Left lung (tissue), 14 donors: ENCODE measurements at places on chromosomes 7 and 10. TPM values are rescaled to one million over a fixed set of nuclear protein-coding genes. Genes with fewer than 3 reads are reported as not detected.
A peak's percentile ranks its signal among the peaks of the same experiment; 100 is the strongest.

DNA sequence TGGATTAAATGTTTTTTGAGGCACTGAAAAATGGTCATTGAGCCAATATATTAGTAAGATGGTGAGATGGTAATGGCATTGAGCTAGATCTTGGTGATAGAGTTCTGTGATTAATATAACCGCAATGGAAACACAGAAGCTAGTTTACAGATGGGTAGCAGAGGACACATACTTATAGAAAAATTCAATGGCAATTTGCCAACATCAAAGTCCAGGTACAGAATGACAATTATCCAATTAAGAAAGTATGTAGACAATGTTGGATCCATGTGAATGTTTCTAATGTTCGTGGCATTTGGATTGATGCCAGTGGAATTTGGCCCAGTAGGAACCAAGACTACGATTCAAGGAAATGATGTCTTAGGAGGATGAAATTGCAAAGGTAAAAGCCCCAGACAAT, 187.8 kb downstream of the GNAT3 start:
- no peak for DNase-seq

DNA sequence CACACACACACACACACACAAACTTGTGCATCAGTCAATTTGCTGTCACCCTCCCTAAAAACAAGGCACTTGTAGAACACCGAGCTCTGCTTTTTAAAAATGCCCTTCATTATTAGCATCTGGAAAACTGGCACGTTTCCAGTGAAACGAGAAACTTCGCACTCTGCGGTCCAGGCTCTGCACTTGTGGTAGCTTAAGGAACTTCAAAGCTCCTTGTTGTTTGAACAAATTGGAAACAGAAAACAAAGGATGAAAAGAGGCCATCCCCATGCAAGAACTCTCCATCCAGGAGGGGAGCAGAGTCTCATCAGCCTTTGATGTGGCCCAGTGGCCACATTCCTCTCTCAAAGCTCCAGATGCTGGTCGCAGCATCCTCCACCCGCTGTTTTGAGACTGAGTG, 105.1 kb downstream of the C10orf90 start:
- DNase-seq = no peak

DNA sequence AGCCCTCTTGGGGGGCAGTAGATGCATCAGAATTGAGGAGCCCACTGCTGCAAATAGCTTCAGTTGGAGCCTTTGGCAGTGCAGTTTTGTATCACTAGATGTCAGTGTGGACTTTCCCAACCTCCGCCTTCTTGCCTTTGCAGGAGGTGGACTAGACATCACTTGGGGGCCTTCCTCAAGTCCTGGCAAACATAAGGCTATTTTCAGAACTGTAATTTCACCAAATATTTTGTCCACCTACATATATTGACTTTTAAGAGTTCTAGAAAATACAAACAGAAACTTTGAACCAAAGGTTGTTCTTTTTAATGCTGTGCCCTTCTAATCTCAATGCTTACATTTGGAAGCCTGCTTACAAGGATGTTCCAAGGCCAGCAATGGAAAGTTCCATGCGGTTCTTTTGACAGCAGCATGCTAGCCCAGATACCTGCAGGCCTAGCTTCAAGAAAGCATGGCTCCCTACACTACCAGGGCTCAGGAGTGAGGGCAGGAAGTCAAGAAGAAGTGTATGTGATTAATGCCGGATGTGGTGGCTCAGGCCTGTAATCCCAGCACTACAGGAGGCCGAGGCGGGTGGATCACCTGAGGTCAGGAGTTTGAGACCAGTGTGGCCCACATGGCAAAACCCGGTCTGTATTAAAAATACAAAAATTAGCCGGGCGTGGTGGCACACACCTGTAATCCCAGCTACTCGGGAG, 8.0 kb upstream of the ZNRF2 start:
- peak; percentile 65 for DNase-seq

DNA sequence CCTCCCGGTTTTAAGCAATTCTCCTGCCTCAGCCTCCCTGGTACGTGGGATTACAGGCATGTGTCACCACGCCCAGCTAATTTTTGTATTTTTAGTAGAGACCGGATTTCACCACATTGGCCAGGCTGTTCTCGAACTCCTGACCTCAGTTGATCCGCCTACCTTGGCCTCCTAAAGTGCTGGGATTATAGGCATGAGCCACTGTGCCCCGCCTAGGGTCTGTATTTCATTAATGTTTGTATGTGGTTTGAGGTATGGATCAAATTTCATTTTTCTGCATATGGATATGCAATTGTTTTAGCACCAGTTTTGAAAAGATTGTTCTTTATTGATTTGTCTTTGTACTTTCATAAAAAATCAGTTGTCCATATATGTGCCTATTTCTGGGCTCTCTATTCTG, 26.0 kb downstream of the CYP26A1 start:
- no peak for DNase-seq

DNA sequence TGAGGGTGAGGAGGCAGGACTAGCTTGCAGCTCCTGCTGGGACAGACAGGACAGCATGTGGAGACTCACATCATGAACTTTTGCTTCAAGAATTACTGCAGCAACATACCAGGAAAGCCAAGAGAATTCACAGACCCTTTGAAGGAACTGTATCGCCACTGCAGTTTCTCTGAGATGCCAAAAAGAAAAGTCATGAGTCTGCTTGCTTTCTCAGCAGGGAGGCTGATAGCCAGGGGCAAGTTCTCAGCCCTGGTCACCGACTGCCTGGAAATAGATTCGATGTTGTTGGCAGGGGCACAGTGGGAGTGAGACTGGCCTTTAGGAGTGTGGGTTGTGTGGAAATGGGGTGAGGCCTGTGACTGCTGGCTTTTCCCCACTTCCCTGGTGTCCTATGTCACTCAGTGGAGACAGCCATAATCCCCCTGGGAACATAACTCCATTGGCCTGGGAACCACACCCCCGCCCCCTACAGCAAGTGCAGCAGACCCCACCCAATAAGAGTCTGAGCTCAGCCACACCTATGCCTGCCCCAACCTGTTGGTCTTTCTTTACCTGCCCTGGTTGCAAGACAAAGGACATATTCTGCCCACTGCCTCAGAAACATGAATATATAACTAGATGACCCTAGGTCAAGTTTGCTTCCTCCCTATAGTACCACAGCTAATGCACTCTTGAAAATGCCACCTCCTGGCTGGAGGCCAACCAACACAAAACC, 1.6 kb upstream of the SAMD9 start:
- no peak for DNase-seq

- no peak for DNase-seq
Observed at GRCh38 chr10:14459665-14460064, 128.9 kb upstream of the FRMD4A start.

GRCh38 chr7:134643131-134643530, 3.5 kb upstream of the BPGM start:
- DNase-seq = no peak

- DNase-seq = no peak
Observed at GRCh38 chr7:96723622-96724021, 14.0 kb upstream of the SEM1 start.

DNA sequence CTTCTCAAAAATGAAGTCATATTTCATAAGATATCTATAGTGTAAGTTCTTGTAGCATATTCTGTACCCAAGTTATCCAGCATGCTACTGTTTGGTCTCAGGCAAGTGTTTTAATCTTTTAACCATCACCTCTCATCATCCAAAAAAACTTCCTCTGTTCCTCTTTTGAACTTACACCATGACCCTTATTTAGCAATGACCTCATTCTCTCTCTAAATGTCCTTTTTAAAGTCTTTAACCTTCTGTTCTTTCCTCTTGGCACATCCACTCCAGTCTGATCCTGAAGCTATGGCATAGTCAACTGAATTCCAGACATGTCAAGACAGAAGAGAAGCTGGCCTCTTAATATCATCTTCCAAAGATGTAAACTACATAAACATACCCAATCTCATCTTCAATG, 26.2 kb downstream of the PPP3CB start:
- DNase-seq = no peak

GRCh38 chr7:132035517-132036362, 479.3 kb upstream of the PODXL start:
- DNase-seq = no peak

- no peak for DNase-seq
Observed at GRCh38 chr10:107649249-107649648, 484.7 kb upstream of the SORCS1 start.

DNA sequence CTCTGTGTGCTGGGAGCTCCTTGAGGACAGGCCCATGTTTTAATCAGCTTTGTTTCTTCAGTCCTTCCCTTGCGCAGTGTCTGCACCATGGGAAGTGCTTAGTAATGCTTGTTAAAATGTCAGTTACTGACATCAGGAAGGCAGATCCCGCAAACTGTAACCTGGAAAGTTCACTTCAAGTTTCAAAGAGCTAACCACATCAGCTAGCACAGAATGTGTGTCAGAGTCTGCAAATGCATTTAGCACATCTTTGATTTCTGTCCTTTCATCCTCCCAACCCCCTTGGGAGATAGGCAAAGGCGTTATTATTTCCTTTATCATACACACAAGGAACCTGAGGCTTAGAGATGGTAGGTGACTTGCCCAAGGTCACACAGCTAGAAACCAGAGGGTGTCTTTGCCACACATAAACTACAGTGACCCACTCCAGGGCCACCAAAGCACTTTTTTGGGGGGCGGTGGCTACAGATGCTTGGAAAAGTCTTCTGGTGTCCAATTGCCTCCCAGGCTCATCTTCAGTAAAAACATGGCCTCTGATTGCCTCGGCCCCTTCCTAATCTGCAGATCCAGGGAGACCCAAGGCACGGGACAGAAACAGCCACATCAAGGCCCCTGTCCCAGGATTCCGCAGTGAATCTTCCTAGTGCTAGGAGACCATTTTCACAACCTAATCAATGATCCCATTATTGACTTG, 116.2 kb upstream of the GPR26 start:
- DNase-seq = no peak

CLCN1 gene
- polyA plus RNA-seq = 0.08 TPM

ITGB8 gene
- polyA plus RNA-seq = 7.1 TPM

AEBP1 gene
- 77.7 TPM for polyA plus RNA-seq

VPS41 gene
- polyA plus RNA-seq = 76.4 TPM

MRLN gene
- 0.67 TPM for polyA plus RNA-seq

PRKG1 gene
- polyA plus RNA-seq = 16.8 TPM

OR13A1 gene
- polyA plus RNA-seq = not detected
